HFF-Myc (cell line): ENCODE measurements at places on chromosomes 11 and 22.

- no peak for DNase-seq
These were observed 4.8 kb upstream of the CD248 start for GRCh38 chr11:66321606-66322005.

- peak; percentile 40 for DNase-seq
These were observed 46.4 kb downstream of the RCN1 start for GRCh38 chr11:32137263-32137662.

- DNase-seq, result no peak
These were observed 35.2 kb downstream of the IFT27 start for GRCh38 chr22:36740716-36741115.

DNA sequence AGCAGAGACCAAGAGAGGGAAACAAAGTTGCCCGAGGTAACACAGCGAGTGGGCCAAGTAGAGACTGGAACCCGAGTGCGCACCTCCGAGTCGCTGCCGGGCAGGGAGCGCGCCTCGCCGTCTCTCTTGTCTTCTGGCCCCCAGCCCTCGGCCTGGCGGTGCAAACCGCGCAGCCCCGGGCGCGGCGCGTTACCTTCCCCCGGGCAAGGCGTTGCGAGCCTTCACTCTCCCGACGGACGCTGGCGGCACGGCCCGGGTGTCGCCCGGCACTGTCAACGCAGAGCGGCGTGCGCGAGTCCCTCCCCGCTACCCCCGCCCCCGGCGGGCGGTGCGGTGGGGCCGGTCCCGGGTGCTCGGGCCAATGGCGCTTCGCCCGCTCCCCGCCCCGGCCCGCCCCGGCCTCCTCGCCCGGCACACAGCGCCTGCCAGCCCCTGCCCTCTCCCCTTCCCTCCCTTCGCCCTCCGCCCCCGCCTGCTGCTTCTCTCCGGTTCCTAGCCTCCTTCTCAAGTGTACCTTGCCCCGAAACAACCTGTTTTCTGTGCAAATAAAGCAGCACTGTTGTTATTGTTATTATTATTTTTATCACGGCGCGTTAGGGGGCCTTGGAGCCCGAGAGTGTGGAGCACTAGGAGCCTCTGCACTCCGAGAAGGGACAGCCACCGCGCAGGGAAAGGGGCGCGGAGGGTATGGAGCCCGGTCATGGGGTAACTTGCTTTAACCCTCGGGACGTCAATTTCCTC lies at the start of gene SYTL2:
Gene SYTL2 (minus strand): TSS at position 271 of the 741 bp plus-strand sequence. CDS start 53,416 bp downstream, outside the sequence.
- no peak for DNase-seq

DNA sequence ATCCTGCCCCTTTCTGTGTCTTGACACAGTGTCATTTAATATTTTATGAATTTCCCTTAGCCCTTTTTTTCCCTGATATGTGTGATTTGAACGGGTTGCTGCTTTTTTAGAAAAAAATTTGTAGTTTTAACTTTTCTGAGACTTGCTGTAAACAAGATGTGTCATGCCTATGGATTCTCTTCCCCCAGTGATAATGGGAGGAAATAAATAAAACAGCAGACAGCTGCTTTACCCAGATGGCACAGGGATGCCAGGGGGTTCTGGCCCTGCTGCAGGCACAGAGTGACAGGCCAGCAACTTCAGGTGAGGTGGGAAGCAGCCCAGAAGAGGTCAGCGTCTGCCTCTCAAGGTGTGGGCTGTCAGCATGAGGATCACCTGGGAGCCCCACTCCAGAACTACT lies 266.9 kb downstream of the KIRREL3 start:
- no peak for DNase-seq
